ENCODE measurements at places on chromosomes 12 and 14. TPM values are rescaled to one million over a fixed set of nuclear protein-coding genes. Genes with fewer than 3 reads are reported as not detected.

SMCO2 gene
- polyA plus RNA-seq = not detected

FAIM2 gene
- polyA plus RNA-seq = 7.9 TPM

BMP4 gene
- polyA plus RNA-seq = 14.9 TPM

HOTAIR gene
- not detected for polyA plus RNA-seq

KRT6C gene
- polyA plus RNA-seq = not detected

STAC3 gene
- polyA plus RNA-seq = 488 TPM

MAP1LC3B2 gene
- polyA plus RNA-seq = 4.9 TPM

SMIM41 gene
- 0.18 TPM for polyA plus RNA-seq

HOXC9 gene
- 0.52 TPM for polyA plus RNA-seq

SIRT4 gene
- 4.9 TPM for polyA plus RNA-seq

BRI3BP gene
- 2.7 TPM for polyA plus RNA-seq

PTPN21 gene
- 57.3 TPM for polyA plus RNA-seq

CD163 gene
- polyA plus RNA-seq = 14.5 TPM

LRFN5 gene
- 7.0 TPM for polyA plus RNA-seq

PGF gene
- polyA plus RNA-seq = 43.2 TPM

FZD10 gene
- polyA plus RNA-seq = 17.3 TPM

PGAM5 gene
- polyA plus RNA-seq = 20.7 TPM

CISTR gene
- polyA plus RNA-seq = not detected

Measured in forelimb muscle (tissue), 1 donor.